Chondrocyte (in vitro differentiated cells): ENCODE measurements at places on chromosomes 3 and 15. TPM values are rescaled to one million over a fixed set of nuclear protein-coding genes. Genes with fewer than 3 reads are reported as not detected.

GRCh38 chr3:120597445-120598049 is 1.4 kb downstream of the NDUFB4 start:
- no peak for DNase-seq

DNA sequence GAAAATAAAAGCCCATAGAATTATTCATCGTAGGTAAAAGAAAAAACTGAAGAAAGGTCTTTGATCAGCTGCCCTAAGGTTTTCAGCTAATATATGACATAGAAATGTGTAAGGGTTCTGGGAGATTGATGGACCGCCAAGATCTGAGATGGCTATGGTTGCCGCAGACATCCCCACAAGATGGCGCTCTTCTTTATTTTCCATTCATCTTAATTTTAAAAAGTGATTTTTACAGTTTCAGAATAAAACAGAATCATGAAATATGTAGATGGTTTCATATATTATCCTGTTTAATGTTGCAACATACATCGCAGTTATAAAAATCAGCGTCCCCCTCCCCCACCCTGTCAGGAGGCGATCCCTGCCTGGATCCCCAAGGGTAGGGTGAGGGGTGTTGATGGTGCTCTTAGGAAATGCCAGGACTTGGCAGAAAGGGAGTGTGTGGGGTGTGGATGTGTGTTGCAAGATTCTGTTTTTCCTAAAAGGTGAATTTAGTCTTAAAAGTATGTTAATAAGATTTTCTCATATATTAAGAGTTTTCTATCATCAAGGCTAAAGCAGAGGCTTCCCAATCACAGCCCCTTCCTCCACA is 68.8 kb downstream of the ANXA2 start:
- DNase-seq, result no peak

- DNase-seq, result no peak
Observed at GRCh38 chr15:26889298-26889898, 22.5 kb downstream of the GABRA5 start.

- DNase-seq, result no peak
Observed at GRCh38 chr3:148512648-148513047, 185.1 kb upstream of the AGTR1 start.

GRCh38 chr15:88166082-88166993 is 90.2 kb downstream of the NTRK3 start:
- DNase-seq, result no peak

GRCh38 chr15:68808091-68808490 is 12.6 kb downstream of the ANP32A start:
- no peak for DNase-seq

DNA sequence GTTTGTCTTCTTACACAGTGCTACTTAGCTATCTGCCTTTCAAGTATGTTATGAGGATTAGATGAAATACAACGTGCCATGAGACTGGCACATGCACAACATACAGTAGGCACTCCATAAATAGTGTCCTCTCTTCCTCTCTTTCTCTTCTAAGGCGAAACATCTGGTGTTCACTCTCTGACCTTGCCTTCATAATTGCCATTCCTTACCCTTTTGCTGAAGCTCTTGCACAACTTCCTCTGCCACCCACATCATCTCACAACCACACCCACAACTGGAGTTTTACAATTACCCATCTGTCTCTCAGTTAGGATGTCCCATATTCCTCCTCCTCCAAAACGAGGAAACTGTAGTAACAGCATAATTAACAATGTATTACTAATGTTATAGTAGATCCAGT is 26.4 kb upstream of the ACP3 start:
- no peak for DNase-seq

- no peak for DNase-seq
Observed at GRCh38 chr3:120170223-120170622, 76.0 kb upstream of the GSK3B start.

DNA sequence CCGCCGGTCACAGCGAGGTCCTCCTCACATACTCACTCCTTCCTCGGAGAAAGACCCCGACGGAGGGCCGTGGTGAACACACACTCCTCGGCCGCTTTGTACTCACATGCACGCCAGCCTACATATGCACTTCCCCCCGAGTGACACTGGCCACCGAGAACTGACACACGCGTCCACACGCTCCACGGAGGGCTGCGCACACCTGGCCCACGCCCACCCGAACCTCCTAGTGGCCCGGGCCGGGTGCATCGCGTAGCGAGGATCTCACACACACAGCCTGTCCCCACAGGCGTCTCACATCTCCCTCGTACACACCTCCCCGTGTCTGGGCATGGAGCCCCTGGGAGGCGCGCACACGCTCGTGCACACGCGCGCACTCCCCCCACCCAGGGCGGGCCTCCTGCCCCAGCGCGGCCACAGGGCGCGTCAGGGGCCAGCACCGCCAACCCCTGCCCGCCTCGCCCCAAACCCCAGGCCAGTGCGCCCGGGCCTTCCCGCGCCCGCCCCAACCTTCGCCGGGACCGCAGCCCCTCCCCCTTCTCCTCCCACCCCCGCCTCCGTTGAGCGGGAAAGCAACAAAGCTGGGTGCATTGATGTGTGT is 411 bp upstream of the C3orf70 start:
- DNase-seq, result no peak

- no peak for DNase-seq
Observed at GRCh38 chr3:143192193-143192592, 72.6 kb downstream of the CHST2 start.

DNA sequence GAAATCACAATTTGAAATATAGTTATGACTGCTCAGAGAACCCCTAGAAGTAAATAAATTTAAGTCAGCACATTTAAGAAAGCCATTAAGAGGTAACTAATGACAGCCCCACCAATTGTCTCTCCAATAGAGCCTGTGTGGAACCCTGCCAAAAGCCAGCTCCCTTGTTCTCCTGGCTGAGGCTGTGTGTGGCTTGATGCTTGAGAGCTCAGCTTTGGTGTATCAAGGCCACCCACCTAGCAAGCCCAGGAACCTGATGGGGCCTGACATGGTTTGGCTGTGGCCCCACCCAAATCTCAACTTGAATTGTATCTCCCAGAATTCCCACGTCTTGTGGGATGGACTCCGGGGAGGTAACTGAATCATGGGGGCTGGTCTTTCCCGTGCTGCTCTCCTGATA is 106.9 kb downstream of the LRRN1 start:
- no peak for DNase-seq

GRCh38 chr15:30038667-30039523 is 43.9 kb upstream of the GOLGA8J start:
- no peak for DNase-seq

DNA sequence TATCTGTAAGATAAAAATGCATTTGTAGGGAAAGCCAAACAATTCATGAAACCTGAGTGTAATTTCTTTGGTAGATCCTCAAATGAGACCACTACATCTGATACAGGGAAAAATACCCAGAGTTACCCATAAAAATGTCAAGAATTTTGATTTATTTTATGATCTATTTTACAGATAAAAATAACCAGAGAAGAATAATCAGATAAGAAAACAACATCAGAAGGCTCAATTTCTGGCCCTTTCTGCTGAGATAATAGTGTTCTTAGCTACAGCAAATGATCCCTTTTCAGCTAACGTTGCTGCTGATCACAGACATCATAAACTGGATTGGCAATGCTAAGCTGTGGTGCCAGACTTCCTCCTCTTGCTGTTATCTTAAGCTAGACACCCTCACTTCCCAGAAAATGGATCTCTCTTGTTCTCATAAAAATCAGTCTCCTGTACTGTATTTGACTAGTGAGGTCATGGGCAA is 21.3 kb upstream of the TMEM108 start:
- no peak for DNase-seq

DNA sequence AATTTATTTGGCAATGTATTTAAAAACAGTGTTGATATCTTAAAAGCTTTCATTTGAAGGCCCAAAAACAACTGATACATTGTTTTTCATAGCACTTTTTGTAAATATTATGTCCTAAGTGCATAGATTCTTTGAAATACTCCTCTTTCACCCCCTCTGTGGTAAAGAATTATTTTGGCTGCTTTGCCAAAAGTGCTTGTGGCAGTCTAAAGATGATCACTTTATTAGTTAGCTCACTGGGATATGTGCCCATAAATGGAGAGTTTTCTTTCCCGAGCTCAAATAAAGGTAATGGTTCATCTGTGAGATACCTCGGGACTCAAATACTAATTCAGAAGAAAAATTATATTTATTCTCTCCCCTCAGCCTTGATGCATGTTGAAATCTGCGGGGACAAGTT is 16.7 kb downstream of the AKAP13 start:
- no peak for DNase-seq

DNA sequence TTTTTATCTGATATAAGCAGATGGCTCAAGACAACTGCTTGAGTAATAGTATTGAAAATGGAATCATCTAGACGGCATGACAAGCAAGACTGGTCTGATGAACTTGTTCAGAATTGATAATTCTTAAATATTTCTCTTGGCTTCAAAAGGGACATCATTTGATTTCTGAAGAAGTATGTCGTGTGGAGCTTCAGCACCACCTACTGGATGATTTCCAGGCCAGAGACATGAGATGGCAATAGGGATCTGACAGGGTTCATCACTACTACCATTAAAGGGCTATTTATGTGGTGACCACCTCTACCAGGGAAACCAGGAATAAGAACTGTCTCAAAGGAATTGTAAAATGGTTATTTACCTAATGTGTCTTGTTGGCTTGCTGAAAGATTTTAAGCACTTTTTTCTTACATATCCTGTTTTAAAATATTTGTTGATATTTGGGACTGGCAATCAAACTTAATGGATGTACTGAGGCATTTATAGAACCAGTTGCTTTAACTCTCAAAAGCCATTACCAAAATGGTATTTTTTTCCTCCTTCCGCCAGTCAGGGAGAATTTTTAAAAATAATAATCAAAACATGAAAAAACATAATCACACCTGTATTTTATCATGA is 99.5 kb upstream of the FAM98B start:
- DNase-seq, result no peak

DNA sequence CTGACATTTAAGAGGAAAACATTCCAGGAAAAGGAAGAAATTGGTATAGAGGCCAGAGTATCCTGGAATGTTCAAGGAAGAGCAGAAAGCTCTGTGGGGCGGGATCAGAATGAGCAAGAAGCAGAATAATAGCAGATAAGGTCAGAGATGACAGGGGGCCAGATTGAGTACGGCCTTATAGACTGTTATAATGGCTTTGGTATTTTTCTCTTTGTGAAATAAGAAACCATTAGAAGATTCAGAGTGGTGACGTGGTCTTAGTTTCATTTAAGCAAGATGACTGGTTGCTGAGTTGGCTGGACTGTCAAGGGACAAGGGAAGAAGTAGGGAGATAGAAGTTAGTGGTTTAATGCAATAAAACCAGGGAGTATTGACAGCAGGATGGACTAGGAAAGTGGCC is 218.3 kb upstream of the SOX2 start:
- no peak for DNase-seq

DNA sequence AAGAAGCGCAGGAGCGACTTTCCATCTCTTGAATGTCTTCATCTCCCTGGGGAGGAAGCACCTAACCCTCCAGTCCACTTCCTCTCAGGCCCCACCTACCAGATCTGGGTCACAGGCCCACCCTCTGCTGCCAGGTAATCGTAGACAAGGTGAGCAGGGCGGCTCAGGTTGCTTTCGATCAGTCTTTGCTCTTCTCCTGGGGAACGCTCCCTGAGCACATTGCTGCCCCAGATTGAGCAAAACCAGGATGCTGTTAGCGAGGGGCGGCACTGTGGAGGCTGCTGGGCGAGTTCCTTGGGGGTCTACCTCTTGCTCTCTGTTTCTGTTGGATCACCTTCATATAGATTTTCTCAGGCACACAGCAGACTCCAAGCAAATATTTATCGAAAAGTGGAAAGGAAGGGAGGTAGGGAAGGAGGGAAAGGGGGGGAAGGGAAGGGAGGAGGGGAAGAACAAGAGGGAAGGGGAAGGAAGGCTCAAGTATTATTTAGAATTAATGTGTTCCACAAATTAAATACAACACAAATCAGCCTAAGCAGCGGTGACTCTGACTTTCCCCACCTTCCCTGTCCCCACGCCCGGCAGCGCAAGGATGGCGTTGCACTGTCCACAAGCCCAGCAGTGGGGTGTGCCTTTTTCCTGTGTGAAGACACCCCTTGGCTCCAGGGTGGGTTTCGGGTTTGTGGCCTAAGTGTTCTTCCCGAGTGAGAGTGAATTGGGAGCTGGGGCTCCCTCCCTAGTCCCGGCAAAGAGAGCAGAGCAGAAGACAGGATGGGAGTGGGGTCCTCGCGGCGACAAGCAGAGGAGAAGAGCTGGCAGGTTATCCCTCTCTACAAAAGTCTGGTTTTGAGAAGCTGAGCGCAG is 6.1 kb upstream of the PCSK6 start:
- DNase-seq, result no peak

DNA sequence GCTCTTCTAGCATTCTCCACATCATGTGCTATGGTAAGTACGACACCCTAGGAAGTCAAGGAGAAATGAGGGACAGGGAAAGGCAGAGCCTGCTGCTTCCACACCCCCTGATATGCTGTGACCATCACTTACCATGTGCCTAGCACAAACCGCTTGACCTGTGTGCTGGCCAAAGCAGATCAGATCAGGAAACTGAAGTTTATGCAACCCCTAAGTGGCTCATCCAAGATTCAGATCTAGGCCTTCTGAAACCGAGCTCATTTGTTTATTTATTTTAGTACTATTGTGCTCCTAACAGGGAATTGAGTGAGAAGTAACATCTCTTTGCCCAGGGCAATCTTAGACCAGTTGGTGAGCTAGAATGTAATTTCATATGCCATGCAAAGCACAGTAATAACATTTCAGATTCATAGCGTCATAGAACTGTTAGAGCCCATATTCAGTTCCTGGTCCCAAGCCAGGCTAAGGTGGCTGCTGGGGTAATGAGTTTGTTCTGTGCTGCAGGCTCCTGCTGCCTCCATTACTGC is at the start of gene RTP2:
Gene RTP2, minus strand, starts transcription at position 51 of the 527 bp plus-strand sequence. CDS start 429 bp downstream, outside the sequence.
- no peak for DNase-seq

DNA sequence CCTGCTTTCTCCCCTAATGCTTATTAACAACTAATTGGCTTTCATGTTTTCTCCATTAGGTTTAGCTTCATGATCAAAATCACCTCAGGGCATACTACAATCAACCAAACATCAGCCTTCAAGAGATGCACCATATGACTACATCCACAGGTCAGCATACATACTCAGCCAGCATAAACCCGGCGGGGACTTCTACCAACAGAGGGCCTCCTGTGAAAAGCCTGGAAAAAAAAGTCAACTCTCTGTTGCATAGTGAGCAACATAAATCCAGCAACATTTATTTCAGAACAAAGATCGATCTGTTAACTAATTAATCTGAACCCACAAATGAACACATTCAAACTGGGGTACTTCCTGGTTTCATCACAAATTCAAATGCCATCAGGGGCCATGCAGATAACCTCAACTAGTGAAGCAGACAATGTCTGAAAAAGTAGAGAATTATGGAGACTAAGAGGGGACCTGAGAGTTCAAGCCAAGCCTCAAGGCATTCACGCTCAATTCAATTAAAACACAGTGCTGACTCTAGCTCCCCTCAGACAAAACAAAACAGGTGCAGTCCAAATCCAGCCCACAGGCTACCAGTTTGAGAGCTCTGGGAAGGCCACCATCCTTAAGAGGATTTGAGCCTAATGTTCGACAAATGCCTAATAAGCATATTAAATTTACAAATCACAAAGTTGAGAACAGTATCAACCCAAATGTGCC is 124.5 kb downstream of the MAGI1 start:
- no peak for DNase-seq

ANKUB1 gene
- total RNA-seq, result not detected in 3 replicates

SKOR1 gene
- total RNA-seq, result 0.15 to 0.27 TPM (median 0.22 TPM) in 3 replicates

CHRFAM7A gene
- 1.2 to 5.3 TPM (median 4.4 TPM) in 3 replicates for total RNA-seq

FGD5 gene
- total RNA-seq, result 0.22 to 0.46 TPM (median 0.28 TPM) in 3 replicates

MUSTN1 gene
- 1.4 to 9.2 TPM (median 6.9 TPM) in 3 replicates for total RNA-seq

COPG1 gene
- total RNA-seq, result 269 to 342 TPM (median 276 TPM) in 3 replicates

CCR4 gene
- not detected in 3 replicates for total RNA-seq
